ENCODE measurements at places on chromosomes 13 and 19. TPM values are rescaled to one million over a fixed set of nuclear protein-coding genes. Genes with fewer than 3 reads are reported as not detected.
A peak's percentile ranks its signal among the peaks of the same experiment; 100 is the strongest.

Gene CD22
- not detected for total RNA-seq

Gene ZNF714
- 63.8 TPM for total RNA-seq

Gene ZNF738
- total RNA-seq = 54.7 TPM

- H3K27me3 ChIP-seq = no peaks in the 10 kb centered on the region
- no peaks in the 10 kb centered on the region for H3K4me1 ChIP-seq
- no peak overlapping the region for H3K4me3 ChIP-seq
- DNase-seq = no peak
Measured at GRCh38 chr19:33414667-33415605, 41.4 kb downstream of the CEBPG start.

GRCh38 chr19:16888629-16889365, at the start of gene F2RL3:
Gene F2RL3 (plus strand): TSS chr19:16888999. CDS start chr19:16889190, 191 bp downstream.
- H3K36me3 ChIP-seq = no peaks in the 10 kb centered on the region
- no peak within 1 kb of the TSS for H3K4me3 ChIP-seq
- DNase-seq = no peak

Gene MBD3L3
- total RNA-seq = not detected

- H3K27ac ChIP-seq = no peak overlapping the region
- H3K4me1 ChIP-seq = no peaks in the 10 kb centered on the region
- no peak overlapping the region for H3K4me3 ChIP-seq
- H3K36me3 ChIP-seq = no peaks in the 10 kb centered on the region
Measured at GRCh38 chr13:81540777-81541176, 1199.9 kb upstream of the SPRY2 start.

DNA sequence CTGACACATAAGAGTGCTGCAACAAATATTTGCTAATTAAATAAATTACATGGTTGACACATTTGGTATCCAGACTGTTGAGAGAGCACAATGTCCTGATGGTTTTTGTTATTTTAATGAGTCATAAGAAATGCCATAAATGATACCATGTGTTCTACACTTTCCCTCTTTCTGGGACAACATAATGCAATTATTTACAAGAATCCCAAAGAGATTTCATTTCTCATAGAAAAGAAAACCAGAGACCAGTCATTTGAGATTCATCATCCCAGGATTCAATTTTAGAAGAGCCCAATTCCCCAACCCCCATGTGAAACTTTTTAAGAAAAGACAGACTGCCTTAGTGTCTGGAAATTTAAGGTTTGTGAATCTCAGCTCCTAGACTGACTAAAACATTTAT, 399.6 kb downstream of the DCT start:
- H3K4me1 ChIP-seq = no peaks in the 10 kb centered on the region
- H3K27me3 ChIP-seq = no peaks in the 10 kb centered on the region
- H3K36me3 ChIP-seq = no peaks in the 10 kb centered on the region
- DNase-seq = no peak
- H3K27ac ChIP-seq = no peak overlapping the region

Gene HSH2D
- total RNA-seq = 0.43 TPM

Gene ZNF836
- 21.1 TPM for total RNA-seq

Gene CCDC194
- 1.5 TPM for total RNA-seq

- H3K4me3 ChIP-seq = peak overlapping the region; percentile 21
- no peaks in the 10 kb centered on the region for H3K36me3 ChIP-seq
- DNase-seq = no peak
- H3K27ac ChIP-seq = no peak overlapping the region
- H3K27me3 ChIP-seq = no peaks in the 10 kb centered on the region
Measured at GRCh38 chr13:37966266-37966665, 96.7 kb upstream of the TRPC4 start.

Gene TNFSF13B
- total RNA-seq = 0.93 TPM

GRCh38 chr19:12665281-12665573, 1.3 kb downstream of the MAN2B1 start:
- no peak for DNase-seq
- H3K36me3 ChIP-seq = peaks cover 33% of the 10 kb centered on the region
- no peaks in the 10 kb centered on the region for H3K27me3 ChIP-seq

DNA sequence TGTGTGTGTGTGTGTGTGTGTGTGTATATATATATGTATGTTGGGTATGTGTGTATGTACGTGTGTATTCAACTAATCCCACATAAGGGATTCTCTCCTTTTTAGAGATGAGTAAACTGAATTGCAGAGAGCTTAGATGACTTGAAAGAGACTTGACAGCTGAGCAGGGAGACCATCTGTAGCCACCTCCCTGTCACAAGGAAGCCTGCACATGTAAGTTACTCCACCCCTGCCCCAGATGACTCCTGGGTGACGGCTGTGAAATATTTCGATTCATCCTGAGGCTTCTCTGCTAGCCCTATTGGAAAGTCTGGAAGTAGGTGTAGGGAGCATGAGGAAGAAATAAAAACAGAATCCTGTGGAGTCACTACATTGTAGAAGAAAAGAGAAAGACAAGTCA, 480.4 kb downstream of the FOXO1 start:
- H3K4me1 ChIP-seq = peaks cover 19% of the 10 kb centered on the region
- no peaks in the 10 kb centered on the region for H3K27me3 ChIP-seq
- H3K36me3 ChIP-seq = no peaks in the 10 kb centered on the region
- no peak for DNase-seq

Gene IGSF23
- not detected for total RNA-seq

Measured in endodermal cell (in vitro differentiated cells).